Central memory CD4-positive, alpha-beta T cell (primary cell): ENCODE measurements at places on chromosomes 11 and 22.
A peak's percentile ranks its signal among the peaks of the same experiment; 100 is the strongest.

GRCh38 chr11:35165423-35166368 is 26.7 kb downstream of the CD44 start:
- peak; percentile 98 for DNase-seq

- no peak for DNase-seq
Measured at GRCh38 chr22:47205554-47205953, 443.1 kb downstream of the TBC1D22A start.

DNA sequence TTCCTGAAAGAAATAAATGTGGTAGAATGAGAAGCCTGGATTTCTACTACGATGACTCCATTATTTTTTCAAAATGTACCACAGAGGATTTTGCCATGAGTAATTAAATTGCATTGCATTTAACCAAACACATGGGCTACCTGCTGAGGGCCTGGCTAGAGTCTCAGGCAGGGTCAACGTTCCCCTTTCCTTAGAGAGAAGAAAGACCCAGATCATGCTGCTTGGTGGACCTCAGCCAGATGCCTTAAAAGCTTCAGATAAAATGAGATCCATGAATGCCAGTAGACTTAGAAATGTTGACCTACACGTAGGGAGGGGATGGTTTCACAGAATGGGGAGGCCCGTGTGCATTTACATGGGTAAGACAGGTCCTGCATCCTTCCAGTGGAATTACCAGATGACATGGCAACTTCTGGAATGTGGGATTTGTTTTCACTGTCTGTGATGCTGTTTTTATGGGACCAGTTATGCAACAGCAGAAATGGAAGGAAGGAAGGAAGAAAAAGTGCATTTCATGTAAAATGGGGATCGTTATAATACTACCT is 1069.4 kb downstream of the NTM start:
- no peak for DNase-seq

GRCh38 chr22:37487571-37487970 is 1.4 kb upstream of the MFNG start:
- no peak for DNase-seq
